ENCODE measurements at places on chromosomes 1 and 21.

DNA sequence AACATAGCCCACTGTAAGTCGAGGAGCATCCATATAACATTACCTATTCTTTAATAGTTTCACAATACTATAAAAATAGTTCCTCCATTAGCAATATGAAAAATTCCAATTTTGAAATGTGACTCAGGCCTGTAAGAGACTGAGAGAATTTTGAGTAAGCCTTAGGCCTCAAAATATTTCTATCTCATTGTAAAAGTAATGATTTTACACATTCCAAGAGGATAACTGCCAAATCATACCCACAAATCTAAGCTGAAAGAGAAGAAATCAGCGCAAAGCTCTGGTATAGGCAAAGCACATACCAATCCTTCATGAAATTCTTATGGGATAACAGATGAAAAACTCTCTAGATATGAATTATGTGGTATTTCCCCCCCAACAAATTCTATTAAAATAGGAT lies 144.1 kb downstream of the CDC42BPA start:
- DNase-seq = no peak

- no peak for DNase-seq
Measured at GRCh38 chr1:200334661-200335256, 75.1 kb downstream of the ZNF281 start.

GRCh38 chr1:212164095-212164872 lies 120.9 kb upstream of the PPP2R5A start:
- no peak for DNase-seq

DNA sequence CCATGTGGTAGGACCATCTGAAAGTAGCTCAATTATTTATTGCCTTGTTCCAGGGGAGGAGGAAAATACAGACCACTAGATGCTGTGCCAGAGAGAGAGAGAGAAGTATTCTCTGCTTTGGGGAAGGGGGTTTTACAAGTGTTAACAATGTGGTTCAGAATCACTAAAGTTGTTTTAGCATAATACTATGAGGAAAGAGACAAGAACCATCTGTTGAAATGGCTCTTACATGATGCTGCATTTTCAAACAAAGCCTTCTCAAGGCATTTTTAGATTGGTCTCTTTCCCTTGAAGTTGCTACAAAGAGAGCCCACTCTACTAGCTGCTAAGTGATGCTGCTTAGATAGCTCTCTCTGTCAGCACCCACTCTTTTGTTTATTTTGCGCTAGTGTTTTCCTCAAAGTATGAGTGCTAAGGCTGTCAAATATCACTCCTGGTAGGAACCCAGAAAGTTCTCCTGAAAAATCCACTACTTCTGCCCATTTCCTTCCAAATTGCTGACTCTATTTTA lies 255.1 kb downstream of the NFIA start:
- DNase-seq = no peak

GRCh38 chr1:15011661-15012060 lies 141.9 kb upstream of the TMEM51 start:
- DNase-seq = no peak

DNA sequence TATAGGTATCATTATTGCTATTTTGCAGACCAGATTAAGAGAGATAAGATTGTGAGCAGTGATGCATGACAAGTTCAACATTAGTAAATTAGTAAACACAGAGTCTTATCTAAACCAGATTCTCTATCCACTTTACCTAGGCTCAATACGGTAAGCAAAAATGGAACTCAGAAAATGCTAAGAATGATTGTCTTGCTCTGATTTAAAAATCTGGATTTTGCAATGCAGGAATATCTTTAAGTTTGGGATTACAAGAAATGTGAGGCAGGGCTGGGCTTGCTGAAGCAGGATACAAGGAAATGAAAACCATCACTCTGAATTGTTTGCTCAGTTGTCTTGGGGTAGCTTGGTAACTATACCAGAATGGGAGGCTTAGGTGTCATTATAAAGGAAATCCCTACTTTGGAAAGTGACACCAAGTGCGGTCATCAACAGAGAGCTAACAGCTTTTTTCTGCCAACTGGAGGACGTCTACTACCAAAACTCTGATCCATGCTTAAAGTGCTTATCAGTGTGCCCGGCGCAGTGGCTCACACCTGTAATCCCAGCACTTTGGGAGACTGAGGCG lies 332.7 kb upstream of the RUNX1 start:
- DNase-seq = no peak

- no peak for DNase-seq
Measured at GRCh38 chr1:36198641-36199040, 25.6 kb upstream of the THRAP3 start.

GRCh38 chr1:218395916-218396315 lies 50.8 kb downstream of the TGFB2 start:
- no peak for DNase-seq

- DNase-seq = no peak
Measured at GRCh38 chr21:28299946-28300345, 692.7 kb downstream of the LTN1 start.

DNA sequence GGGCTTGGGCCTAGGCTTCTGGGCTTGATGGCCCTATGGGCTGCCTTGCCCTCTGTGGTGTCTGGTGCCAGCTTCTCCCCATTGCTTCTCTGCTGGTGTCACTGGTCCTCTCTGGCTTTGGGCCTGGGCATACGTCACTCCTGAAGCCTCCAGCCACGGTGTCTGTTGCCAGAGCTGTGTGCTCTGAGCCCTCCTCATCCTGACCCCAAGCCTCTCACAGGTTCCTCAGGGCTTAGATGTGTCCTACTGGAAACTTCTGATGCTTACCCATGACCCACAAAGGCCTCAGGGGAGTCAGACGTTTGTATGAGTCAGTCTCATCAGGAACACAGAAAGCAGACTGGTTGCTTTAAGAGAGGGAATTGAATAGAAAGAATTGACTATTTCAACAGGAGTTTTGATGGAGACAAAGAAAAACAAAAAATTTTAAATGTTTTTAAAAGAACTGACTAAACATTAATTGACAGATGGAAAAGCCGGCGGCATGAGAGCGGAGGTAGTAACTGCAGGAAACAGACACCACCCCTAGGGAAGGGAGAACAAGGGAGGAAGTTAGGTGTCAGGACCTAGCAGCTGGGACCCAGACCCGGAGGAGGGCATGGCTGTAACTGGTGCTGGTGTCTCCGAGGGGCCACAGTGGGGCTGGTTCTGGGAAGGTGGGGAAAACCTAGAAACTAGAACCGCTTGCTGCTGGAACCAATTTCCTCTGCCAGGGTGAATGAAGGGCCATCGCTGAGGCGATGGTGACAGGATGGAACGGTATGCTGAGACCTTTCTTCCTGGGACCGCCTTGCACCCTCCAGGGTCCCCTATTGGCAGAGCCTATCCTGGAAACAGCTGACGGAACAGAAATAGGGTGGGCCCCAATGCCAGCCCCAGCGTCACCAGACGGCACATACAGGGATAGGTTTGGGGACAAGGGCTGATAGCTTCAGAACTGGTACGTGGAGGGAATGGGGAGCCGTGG lies 40.0 kb upstream of the CITED4 start:
- DNase-seq = no peak

DNA sequence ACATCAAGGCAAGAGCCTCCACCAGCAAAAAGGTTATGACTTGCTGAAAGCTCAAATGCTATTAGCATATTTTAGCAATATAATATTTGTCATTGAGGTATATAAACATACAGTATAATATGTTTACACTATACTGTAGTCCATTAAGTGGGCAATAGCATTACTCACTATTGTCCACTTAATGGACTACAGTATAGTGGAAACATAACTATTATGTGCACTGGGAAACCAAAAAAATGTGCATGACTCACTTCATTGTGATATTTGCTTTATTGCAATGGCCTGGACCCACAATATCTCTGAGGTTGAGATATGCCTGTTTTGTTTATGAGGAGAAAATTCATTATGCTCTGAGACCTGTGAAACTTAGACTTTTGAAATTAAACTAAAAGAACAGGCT lies 300.0 kb downstream of the BARHL2 start:
- no peak for DNase-seq

- no peak for DNase-seq
Measured at GRCh38 chr1:43042127-43042526, 83.5 kb upstream of the SLC2A1 start.

DNA sequence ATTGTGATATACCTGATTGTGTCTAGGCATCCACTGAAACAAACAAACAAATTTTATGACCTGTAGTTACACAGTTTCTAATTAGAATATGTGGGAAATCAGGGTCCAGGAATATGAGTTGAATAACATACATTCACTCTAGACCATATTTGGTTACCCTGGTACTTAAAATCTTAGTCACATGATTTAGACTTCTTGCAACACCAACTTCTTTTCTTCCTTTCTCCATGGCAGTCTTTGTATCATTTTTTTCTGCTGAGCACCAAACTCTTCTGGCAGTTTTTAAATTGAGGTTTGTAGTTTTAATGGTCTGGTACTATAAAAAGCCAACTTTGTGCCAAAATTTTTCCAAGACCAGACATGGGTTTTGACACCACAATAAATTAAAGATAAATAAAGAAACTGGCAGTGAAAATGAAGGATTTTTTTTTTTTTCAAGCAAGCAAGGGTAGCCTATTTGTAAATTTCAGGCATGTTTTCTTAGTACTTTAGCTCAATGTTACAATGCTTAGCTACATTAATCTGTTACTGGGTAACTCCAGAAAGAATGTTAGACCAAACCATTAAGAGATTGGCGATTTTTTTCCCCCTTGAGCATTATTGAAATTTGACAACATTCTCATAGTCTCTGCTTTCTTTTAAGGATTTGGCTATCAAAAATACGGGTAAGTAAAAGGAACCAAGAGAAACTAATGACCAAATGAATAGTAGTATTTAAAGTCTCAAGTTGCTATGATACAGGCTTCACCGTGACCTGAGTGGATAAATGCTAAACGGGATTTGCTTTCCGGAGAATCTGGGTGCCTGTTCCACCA lies 108.5 kb downstream of the NFIA start:
- no peak for DNase-seq

DNA sequence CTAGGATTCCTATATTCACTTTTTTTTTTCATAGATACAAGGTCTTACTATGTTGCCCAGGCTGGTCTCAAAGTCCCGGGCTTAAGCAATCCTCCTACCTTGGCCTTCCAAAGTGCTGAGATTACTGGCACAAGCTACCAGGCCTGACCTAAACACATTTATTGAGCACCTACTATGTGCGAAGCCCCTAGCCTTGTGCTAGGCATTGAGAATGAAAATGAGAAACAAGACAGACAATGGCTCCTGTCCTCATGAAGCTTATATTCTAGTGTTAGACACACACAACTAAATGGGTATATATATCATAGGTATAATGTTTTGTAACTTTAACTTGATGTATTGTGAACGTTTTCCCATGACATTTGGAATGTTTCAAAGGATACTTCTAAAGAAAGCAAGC lies 11.5 kb downstream of the TMEM50A start:
- DNase-seq = no peak

- no peak for DNase-seq
Measured at GRCh38 chr1:29962336-29962735, 726.0 kb downstream of the PTPRU start.

- no peak for DNase-seq
Measured at GRCh38 chr1:108742253-108742652, 4.2 kb upstream of the STXBP3 start.

- DNase-seq = no peak
Measured at GRCh38 chr1:6222636-6223035, 13.1 kb downstream of the ICMT start.

GRCh38 chr1:184379111-184379752 lies 7.6 kb upstream of the C1orf21 start:
- no peak for DNase-seq

- DNase-seq = no peak
Measured at GRCh38 chr1:66399888-66400529, 133.9 kb upstream of the SGIP1 start.

GRCh38 chr1:173285048-173285447 lies 77.9 kb upstream of the TNFSF4 start:
- DNase-seq = no peak

GRCh38 chr1:179046808-179047635 lies 21.3 kb downstream of the FAM20B start:
- no peak for DNase-seq

Measured in NCI-H1105 treated with DMSO at 0.1 percent for 48 hours (cell line).